ENCODE measurements at places on chromosomes 12 and 14.

DNA sequence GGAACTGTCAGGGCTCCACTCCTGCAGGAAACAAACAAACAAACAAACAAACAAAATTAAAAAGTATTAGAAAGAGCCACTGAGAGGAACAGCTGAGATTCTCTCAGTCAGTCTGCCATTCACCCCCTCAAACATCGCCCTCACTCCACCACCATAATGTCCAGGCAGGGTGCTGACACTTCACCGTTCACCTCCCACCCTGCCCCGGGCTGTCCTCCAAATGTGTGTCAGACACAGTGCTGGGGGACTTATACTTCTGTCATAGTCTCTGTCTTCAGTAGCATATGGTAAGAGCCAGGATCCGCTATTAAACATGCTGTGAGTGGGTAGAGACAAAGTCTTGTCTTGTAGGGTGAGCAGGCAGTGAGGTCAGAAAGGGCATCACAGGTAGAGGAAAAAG is 28.3 kb downstream of the KRT18 start:
- DNase-seq, result no peak

DNA sequence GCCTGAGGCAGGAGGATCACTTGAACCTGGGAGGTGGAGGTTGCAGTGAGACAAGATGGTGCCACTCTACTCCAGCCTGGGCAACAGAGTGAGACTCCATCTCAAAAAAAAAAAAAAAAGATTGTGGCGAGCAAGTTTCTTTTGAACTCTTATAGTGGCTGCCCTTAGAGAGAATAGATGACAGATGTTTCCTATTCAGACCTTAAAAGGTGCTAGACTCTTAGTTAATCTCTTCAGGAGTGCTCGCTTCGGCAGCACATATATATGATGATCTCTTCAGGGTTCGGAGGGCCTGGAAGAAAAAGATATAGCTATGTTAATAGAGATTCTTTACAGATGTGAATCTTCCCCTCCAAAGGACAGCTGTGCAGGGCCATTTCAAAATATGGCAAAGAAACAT is 73.1 kb upstream of the AMN1 start:
- no peak for DNase-seq

- no peak for DNase-seq
These were observed at the start of gene FAIM2 for GRCh38 chr12:49903700-49904423. FAIM2 (minus strand) TSS chr12:49903900; CDS start chr12:49903792, 108 bp downstream.

DNA sequence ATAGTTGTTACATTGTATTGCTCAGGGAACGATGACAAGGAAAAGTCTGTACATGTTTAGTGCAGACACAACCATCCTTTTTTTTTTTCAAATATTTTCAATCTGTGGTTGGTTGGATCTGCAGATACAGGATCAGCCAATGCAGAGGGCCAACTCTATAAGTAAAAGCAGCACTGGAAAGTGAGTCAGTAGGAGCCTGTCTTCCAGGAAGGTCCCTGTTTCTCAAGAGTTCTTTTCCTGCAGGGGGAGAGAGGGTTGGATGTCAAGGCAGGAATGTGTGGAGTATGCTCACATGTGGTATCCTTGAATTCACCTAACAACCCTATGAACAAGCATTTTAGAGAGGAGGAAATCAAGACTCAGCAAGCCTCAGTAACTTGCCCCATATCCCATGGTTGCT is 409.1 kb downstream of the NPAS3 start:
- no peak for DNase-seq

DNA sequence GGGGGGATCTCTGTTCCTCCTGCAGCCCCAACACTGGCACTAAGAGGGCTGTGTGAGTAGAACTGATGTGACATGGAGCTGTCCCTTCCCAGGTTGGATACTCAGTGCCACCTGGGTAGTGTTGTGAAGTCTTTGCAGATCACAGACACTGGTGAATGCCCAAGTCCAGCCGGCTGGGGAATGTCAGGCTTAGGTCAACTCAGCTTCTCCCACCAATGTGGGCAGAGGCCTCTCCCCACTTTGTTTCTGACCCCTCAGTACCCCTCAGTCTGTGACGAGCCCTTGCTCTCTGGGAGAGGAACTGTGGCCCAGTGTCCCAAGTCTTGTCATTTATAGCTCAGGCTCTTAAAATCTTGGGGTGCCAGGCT is 11.3 kb downstream of the SLC25A29 start:
- no peak for DNase-seq

- DNase-seq, result no peak
These were observed 3.2 kb upstream of the EGLN3 start for GRCh38 chr14:33954016-33954598.

DNA sequence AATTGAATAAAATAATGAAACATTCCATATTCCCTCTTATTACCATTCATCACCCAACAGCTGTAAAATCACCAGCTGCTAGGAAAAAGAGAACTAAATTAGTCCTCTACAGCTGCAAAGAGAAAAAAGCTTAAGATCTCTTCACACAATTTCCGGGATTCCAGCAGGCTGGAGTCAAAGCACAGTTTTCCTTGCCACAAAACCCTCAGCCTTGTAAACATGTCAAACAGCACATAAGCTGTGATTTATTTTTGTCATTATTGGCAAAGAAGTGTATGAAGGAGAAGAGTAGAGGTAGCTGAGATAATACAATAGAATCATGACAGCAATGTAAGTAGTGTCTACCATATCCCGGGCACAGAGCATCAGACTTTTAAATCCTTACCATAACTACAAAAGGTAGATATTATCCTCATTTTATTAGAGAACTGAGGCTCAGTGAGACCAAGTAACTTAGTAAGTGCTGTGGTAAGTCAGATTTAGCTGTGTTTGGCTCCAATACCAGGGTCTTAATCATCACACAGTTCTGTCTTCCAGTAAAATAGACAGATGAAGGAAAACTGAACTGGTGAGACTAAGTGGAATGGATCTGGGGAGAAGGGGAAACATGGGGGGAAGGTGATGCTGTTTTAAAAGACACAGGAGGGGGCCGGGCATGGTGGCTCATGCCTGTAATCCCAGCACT is 57.3 kb downstream of the NTN4 start:
- peak; percentile 67 for DNase-seq

DNA sequence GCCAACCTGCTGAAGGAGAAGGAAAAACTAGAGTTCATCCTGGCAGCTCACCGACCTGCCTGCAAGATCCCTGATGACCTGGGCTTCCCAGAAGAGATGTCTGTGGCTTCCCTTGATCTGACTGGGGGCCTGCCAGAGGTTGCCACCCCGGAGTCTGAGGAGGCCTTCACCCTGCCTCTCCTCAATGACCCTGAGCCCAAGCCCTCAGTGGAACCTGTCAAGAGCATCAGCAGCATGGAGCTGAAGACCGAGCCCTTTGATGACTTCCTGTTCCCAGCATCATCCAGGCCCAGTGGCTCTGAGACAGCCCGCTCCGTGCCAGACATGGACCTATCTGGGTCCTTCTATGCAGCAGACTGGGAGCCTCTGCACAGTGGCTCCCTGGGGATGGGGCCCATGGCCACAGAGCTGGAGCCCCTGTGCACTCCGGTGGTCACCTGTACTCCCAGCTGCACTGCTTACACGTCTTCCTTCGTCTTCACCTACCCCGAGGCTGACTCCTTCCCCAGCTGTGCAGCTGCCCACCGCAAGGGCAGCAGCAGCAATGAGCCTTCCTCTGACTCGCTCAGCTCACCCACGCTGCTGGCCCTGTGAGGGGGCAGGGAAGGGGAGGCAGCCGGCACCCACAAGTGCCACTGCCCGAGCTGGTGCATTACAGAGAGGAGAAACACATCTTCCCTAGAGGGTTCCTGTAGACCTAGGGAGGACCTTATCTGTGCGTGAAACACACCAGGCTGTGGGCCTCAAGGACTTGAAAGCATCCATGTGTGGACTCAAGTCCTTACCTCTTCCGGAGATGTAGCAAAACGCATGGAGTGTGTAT is 2.4 kb downstream of the FOS start:
- no peak for DNase-seq

DNA sequence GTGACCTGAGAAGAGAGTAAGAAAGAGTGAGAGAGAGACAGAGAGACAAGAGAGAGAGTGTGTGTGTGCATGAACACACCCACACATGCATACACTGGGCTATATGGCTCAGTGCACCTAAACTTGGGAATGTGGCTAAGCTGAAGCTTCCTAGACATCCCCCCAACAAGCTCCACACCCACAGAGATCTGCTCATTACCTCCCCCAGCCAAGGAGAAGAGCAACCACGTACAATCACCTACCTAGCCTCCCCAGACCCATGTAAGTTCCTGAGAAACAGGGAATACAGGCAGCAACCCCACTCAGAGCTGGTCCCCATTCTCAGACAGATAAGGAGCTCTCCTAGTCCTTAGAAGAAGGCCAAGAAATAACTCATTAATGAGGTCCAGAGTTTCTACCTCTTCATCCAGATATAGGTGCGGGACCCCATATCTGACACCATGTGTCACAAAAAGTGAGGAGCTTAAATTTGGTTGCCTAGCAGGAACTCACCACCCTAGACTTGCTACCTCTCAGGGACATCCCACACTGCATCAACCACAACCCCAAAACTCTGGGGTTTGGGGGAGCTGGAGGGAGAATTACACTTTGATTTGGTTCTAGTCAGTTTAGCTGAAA is 9.9 kb downstream of the AJUBA start:
- no peak for DNase-seq

DNA sequence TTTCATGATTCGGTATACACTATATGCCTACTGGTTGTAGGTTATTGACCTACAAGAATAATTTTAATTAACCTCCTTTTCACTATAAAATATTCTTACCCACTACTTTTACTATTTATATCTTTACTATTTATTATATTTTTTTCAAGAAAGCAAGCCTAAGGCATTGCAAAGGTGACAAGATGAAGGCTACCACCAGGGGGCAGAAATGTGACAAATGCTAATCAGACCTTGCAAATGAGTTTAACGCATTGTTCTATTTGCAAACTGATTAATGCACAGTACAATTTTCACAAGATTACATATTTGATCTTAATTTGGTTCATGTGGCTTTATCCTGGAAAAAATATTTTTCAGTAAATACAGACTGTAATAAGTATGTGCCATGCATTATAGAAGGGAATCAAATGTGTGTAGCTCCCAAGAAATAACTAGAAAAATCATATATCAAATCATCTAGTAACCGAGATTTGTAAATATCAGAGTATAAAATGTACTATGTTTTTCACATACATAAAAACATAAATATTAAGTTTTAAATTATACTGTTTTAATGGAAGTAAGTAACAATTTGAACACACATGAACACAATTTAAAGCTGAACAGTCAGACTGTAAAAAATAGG is 107.0 kb downstream of the ADAMTS20 start:
- DNase-seq, result peak; percentile 35

GRCh38 chr12:12599750-12600643 is 11.7 kb upstream of the CREBL2 start:
- DNase-seq, result no peak

DNA sequence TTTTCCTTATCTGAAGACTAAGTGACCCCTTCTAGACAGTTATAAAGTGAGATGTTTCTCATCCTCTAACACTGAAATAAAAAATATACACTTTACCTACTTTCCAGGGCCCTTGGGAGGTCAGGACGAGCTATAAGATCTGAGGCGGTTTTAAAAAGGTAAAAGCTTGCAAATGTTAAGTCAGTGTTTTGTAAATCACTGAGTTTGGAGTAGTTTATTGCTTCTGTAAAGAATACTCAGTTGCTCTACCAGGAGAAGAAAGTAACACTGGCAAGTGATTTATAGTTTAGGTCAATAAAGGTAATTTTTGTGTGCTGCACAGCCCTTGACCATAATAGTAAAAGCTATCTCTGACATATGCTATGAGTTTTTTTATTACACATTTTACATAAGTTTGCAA is 584.5 kb downstream of the TMTC2 start:
- DNase-seq, result no peak

GRCh38 chr14:22839159-22839779 is 2.9 kb downstream of the MMP14 start:
- DNase-seq, result no peak

GRCh38 chr12:113048716-113049127 is 7.8 kb upstream of the DTX1 start:
- peak; percentile 62 for DNase-seq

DNA sequence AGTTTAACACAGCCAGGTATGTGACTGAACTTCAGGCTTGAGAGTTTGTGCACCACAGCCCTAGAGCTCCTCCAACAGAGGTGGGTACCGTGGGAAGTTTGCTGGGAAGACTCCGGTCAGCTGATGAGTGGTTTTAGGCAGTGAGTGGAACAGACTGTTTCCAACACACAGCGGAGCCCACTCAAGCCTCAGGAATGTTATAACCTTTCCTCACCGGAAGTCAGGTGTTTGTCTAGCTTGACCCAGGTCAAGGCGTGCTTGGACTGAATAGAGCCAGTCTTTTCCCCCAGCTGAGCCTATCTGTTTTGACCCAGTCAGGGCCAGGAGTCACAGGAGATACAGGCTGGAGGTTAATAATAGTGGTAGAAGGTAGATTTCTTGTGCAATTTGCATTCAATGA is 138.4 kb upstream of the PARP11 start:
- DNase-seq, result peak; percentile 93

DNA sequence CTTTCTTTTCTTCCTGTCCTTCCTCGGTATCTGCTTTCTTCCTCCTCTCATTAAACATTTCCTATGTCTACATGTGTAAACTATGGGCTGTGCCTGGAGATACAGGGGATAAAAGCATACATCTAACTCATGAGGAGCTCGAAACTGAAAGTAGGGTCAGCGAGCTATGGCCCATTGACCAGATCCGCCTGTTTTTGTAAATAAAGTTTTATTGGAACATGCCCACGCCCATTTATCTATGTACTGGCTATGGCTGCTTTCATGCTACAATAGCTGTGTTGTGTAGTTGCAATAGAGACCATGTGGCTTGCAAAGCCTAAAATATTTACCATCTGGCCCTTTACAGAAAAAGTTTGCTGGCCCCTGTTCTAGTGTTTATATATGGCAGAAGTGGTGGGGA is 500.8 kb upstream of the GARIN6 start:
- DNase-seq, result no peak

- DNase-seq, result no peak
These were observed 836 bp downstream of the EVL start for GRCh38 chr14:100065942-100066574.

DNA sequence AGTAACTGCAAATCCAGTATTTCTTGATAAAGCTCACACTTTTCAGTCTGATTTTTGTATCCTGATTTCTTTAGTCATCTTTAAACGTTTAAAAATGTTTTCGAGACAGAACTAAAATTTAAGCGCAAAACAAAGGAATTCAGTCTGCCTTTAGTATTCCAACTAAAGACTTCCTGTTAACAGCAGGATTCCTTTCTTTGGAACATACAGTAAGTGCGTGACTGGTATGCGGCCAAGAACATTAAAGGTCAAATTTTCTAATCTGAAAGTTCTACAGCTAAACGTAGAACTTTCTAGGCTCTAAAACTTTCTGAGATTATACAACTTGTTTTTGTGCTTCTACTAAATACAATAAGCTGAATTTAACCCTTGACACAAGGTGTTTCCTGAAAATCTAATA is 9.9 kb downstream of the SAV1 start:
- peak; percentile 14 for DNase-seq

- no peak for DNase-seq
These were observed 48.6 kb downstream of the PCNX1 start for GRCh38 chr14:70955543-70956480.

GRCh38 chr12:132606466-132606865 is 3.9 kb downstream of the LRCOL1 start:
- DNase-seq, result no peak

DNA sequence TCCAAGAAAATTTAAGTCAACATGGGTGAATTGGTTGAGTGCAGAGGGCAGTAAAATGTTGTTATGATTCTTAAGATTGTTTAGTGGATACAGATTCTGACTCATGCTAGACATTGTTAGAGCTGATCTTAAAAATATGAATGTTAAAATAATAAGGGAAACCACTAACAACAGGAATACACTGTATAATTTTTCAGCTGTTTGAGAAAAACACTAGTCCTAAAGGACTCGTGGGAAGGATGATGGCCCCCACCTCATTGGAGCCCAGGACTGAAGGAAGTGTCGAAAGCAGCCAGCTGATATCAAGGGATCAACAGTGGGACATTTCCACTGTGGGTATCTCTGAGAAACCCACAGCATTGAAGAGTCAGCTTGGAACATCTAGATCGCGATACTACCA is 82.9 kb upstream of the SCAF11 start:
- DNase-seq, result no peak

All from kidney glomerular epithelial cell (primary cell).